ENCODE measurements at places on chromosomes 4 and X. TPM values are rescaled to one million over a fixed set of nuclear protein-coding genes. Genes with fewer than 3 reads are reported as not detected.

The TRAM1L1 gene
- 0.88 TPM for total RNA-seq

The PNPLA4 gene
- 8.8 TPM for total RNA-seq

The ASMT gene
- not detected for total RNA-seq

GRCh38 chrX:45747905-45748304 lies 547.2 kb upstream of the DIPK2B start:
- no peak for DNase-seq

- DNase-seq: no peak
Measured at GRCh38 chr4:2411786-2412510, 6.5 kb downstream of the ZFYVE28 start.

GRCh38 chr4:16111533-16111932 lies 27.7 kb upstream of the PROM1 start:
- DNase-seq: no peak

DNA sequence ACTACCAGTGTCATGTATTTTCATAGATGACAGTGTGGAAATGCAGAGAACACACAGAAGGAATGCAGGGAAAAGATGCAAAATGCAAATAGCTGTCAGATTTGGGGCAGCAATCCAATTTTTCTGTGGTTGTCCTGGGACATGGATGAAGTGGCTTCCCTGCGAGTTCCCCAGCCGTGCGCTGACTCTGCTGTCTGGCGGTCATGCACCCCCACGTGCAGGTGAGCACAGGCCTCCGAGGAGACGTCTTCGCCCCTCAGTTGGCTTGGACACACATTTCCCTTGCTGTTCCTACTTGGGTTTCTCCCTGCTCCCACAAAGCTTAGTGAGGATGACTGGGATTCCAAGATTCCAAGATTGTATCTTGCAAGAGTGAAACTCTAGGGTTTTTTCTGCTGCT lies 24.4 kb downstream of the BLOC1S4 start:
- DNase-seq: no peak

The NPFFR2 gene
- 0.23 TPM for total RNA-seq

DNA sequence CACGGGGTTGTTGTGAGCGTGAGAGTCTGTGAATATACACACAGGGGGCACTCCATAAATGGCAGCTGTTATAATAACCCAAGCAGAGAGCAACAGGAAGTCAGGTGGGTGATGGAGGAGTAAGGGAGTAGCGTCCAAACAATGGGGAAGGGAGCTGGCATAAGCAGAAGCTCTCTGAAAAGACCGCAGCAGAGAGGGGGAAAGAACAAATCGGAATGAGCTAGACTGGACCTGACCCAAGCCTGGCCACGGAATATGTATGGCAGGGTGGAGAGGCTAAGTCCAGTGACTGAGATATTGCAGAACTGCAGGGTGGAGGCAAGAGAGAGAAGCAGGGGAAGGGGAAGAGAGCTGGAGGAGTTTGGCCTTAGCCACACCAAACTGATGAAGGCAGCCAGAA lies 6.5 kb upstream of the GJB1 start:
- DNase-seq: no peak

DNA sequence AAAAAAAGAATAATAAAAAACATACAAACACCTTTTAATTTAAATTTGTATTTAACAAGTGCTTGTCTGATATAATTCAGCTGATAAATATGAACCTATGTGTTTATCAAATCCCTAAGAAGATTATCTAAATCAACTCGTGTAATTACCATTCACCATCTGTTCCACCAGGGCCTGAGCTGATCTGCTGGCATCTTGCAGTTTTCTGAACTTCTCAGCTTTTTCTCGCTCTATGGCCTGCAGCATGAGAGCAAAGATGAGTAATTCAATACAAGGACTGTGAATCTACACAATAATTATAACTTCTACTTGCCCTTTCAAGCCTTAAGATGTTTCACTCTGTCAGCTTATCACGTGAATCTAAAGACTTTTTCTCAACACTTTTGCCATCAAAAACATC lies 709.7 kb downstream of the DMD start:
- DNase-seq: no peak

- no peak for DNase-seq
Measured at GRCh38 chrX:94524867-94525266, 850.9 kb downstream of the FAM133A start.

The ANAPC10 gene
- 21.4 TPM for total RNA-seq

- no peak for DNase-seq
Measured at GRCh38 chr4:169114341-169114974, 104.4 kb upstream of the CBR4 start.

Data from endothelial cell of umbilical vein (primary cell).